ENCODE measurements at places on chromosomes 1 and 21.

DNA sequence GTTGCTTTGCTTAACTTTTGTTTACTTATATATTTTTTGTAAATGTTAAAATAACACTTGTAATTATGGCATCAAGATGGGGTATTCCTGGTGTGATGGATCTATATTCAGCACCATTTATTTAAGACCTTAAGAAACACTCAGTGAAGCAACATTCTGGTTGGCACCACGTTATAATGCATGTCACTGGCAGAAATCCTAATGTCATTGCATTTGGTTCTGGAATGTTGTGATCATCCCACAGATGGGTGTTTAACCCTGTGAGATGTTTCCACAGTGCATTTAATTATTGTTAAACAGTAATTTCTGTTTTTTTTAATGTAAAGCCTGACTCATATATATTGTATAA lies 116.5 kb downstream of the NOS1AP start:
- DNase-seq = no peak

GRCh38 chr1:30968220-30968971 lies 59.8 kb upstream of the SDC3 start:
- DNase-seq = no peak

DNA sequence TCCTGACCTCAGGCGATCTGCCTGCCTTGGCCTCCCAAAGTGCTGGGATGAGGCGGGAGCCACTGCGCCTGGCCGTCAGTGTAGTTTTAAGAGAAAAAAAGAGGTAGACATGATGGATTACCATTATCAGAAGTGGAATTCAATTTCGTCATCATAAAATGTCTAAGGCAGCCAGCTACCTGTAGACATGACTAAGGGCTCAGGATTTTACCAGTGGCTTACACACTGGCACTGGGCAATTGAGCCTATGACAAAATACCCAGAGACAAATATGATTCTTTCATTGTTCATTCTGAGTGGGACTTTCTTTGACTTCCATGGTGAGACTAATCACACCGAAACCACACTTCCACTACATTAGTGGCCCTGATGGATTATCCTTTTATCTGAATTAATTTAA lies 181.5 kb downstream of the GABPA start:
- DNase-seq = no peak

DNA sequence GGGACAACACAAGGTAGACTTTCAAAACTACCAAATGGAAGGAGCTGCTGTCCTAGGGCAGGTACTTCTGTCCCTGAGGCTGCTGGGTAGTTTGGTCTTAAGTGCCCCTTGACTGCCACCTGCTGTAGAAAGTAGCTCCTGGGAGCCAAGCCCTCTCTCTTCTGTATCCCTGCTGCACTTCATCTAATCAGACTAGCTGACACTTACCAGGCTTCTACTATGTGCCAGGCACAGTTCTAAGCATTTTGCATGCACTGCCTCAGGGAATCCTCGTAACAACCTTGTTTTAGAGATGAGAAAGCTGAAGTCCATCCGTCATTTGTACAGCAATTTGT lies 15.9 kb upstream of the SRSF4 start:
- no peak for DNase-seq

- no peak for DNase-seq
Measured at GRCh38 chr1:223709598-223709997, 2.7 kb upstream of the CAPN2 start.

DNA sequence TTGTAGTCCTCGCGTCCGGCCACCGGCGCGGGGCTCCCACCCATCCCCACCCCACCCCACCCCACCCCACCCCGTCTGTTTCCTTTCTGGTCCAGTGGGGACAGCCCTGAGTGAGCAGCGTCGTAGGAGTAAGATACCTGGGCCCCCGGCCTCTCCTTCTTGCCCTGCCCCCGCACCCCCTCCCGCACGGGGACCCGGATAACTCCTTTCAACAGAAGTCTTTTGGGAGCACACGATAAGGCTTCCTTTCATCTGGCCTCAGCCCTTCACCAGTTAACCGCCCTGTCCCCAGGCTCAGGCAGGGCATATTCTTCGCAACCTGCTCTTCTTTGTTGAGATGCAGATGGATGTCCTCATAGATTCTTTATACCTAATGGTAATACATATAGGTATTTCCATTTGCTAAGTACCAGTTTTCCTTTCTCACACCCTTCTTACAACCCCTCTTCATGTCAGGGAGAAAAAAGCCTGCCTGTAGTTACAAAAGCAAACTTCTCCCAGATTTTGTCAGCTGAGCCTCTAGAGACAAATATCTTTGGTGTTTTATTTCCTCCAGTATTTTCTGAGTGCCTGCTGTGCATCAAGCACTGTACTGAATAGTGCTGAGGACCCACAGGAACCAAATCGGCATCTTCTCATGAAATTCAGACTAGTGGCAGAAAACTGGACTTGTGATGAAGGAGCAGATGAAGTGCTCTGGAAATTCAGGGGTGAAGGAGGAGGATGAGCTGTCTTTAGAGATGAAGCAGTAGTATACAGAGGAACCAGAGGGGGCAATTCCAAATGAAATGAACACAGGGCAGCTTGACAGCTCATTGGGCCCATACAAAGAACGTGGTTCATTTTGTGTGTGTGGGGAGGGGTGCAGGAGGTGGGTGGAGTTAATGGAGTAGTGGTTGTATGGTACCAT lies 33.6 kb downstream of the SLC2A1 start:
- no peak for DNase-seq

- DNase-seq = no peak
Measured at GRCh38 chr1:118008011-118008410, 78.5 kb downstream of the WDR3 start.

DNA sequence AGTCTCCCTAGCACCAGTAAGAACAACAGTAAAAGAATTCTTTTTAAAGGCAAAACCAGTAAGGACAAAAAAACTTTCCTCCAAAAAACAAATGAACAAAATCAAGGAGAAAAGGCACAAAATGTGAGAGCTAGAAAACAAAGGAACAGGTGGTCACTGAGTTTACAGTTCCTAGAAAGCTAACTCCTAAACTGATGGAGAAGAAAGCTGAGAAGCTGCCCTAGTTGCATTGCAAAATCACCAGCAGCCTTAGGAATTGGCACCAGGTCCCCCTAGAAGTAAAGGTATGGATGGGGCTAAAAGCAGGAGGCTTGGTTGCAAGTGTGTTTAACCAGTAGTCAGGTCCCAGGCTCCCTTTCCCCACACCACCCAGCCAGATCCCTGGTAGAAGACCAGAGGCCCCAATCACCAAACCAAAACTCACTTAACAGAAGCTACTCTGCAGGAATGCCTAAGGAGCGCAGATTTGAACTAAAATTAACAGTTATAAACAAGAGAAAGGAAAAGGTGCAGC lies 47.6 kb downstream of the RAB3GAP2 start:
- no peak for DNase-seq

DNA sequence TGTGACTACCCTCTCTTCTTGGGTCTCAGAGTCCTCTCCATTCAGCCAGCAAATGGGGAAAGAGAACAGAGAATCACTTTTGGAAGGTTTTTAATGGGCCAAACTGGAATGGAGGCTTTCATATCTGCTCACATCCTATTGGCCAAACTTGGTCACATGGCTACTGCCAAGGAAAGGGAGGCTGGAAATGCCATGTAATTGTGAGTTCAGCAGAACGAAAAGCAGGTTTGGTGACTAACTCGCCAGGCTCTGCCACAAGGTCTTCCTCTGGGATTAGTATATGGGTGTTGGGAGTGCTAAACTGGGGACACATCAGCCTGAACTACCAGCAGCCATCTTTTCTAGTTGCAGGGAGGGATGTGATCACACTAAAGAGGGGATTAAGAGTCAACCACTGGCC lies 19.2 kb downstream of the RD3 start:
- DNase-seq = no peak

GRCh38 chr1:14923727-14924452 lies 229.7 kb upstream of the TMEM51 start:
- no peak for DNase-seq

DNA sequence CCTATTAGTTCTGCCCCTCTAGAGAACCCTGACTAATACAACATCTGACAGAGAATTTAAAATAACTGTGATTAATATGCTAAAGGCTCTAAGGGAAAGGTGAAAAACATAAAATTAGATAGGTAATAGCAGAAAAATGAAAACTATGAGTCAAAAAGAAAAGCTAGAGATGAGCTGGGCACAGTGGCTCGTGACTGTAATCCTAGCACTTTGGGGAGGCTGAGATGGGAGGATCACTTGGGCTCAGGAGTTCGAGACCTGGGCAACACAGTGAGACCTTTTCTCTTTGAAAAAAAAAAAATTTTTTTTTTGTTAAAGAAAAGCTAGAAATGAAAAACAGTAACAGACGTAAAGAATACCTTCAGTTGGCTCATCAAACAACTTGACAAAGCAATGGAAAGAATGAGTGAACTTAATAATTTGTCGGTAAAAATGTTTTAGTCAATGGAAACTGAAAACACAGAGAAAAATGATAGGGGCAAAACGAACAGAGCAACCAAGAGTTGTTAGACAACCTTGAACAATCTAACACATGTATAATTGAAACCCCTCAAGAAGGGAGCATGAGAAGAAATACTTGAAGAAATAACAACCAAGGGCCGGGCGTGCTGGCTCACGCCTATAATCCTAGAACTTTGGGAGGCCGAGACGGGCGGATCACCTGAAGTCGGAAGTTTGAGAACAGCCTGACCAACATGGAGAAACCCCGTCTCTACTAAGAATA lies 132.9 kb upstream of the GFI1 start:
- DNase-seq = no peak

- no peak for DNase-seq
Measured at GRCh38 chr1:4018466-4019146, 118.5 kb upstream of the C1orf174 start.

DNA sequence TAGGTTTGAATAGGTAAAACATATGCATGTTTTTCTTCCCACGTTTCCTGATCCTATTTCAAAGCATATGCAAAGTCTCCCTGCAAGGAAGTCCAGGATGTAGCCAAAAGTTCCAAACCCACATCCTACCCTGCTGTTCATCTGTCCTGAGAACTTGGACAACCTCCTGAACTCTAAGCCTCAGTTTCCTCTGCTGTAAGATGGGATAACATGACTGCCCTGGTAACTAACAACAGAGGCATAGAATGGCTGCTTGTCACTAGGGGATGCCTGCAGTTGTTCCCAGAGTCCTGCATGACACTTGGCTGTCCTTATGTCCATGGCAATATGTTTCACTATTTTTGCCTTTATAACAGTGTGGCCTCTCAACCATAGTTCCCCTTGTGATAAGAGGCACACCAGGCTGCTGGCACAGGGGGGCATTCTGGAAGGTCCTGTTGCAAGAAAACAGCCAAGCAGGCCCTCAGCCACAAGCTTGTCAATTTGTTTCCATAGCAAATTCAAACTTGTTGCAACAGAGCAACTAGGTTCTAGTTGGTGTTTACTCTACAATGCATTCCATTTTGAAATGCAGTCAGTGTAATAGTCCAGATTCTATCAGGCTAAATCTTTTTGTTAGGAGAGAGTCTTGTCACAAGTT lies 1.5 kb upstream of the HDGF start:
- DNase-seq = no peak

- no peak for DNase-seq
Measured at GRCh38 chr1:98893371-98893770, 111.3 kb downstream of the PLPPR5 start.

DNA sequence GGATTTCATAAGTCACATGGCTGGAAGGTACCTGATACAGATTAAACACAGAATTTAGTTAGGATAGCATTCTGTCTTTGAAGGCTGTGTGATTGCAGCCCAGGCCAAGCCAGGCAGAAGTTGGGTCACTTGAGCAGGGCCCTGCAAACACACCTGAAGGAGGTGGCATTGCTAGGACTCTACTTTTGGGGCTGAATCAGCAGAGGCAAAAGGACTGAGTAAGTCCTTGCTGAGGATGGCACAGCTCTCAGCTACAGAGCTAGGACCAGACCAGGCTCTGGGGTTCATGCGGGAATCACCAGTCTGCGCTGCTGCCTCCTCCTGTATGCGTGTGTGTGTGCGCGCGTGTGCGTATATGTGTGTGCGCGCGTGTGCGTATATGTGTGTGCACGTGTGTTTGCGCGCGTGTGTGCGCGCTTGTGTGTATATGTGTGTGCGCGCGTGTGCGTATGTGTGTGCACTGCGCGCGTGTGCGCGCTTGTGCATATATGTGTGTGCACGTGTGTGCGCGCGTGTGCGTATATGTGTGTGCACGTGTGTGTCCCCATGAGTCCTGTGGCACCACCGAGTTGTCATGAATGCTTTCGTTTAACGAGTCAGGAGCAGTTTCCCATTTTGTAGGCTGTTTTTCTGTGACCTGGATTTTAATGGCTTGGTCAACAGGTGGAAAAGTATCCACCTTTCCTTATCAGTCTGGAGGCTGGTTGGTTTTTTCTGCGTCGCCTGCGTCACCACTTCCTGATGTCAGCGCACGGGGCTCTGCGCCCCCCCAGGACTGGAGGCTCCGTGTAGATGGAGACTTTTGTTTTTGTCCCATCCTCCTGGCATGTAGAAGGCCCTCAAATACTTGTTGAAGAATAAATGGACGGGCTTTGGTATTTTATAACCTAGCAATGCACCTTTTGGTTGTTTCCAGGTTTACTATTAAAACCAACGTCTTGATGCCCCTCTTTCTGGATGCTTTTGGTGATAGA lies 34.7 kb downstream of the ADARB1 start:
- DNase-seq = no peak

- DNase-seq = no peak
Measured at GRCh38 chr1:98421085-98421435, 240.5 kb upstream of the SNX7 start.

- no peak for DNase-seq
Measured at GRCh38 chr1:45304311-45305081, 22.2 kb upstream of the HPDL start.

DNA sequence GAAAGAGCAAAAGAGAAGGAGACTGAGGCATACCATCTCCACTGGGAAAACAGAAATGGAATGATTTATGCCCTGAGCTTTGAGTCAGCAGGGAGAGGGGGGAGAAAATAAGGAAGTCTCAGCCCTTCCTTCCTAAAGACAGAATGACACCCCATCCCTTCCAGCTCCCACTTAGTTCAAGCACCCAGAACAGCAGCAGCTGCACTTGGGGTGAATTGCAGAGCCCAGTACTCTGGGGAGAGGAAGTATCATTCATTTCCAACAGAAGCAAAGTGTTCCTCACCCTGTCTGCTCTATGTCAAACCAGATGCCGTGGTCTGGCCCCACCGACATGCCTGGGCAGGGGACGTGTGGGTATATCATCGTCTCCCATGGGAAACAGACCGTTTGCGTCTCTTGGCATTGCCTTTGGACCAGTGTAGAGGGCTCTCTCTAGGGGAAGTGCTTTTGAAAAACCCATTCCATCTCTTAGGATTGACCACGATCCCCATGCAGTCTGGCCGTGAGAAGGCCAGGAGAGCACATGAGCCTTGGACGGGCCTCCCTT lies 1.1 kb upstream of the KCNJ15 start:
- DNase-seq = no peak

DNA sequence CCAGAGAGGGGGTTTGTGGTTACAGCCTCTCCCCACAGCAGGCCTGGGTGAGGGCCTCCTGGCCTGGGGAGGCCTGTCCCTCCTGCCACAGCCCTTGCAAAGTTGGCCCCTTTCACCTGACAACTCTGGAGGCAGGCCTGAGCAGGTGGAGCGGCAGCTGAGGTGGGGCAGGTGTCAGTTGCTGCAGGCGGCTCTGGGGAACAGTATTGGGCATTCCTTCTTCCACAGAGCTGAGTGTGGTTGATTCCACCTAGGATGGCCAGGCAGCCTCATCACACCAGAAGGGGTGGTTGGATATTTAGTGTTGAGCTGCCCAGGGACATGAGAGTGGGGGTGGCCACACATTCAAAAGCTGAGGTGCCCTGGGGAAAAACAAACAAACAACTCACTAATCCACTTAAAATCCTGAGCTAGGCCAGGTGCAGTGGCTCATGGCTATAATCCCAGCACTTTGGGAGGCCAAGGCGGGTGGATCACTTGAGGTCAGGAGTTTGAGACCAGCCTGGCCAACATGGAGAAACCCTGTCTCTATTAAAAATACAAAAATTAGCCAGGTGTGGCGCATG lies 31.1 kb downstream of the PIGP start:
- no peak for DNase-seq
